Globus pallidus (tissue), 1 donor: ENCODE measurements at places on chromosomes 1 and 21.
A peak's percentile ranks its signal among the peaks of the same experiment; 100 is the strongest.

DNA sequence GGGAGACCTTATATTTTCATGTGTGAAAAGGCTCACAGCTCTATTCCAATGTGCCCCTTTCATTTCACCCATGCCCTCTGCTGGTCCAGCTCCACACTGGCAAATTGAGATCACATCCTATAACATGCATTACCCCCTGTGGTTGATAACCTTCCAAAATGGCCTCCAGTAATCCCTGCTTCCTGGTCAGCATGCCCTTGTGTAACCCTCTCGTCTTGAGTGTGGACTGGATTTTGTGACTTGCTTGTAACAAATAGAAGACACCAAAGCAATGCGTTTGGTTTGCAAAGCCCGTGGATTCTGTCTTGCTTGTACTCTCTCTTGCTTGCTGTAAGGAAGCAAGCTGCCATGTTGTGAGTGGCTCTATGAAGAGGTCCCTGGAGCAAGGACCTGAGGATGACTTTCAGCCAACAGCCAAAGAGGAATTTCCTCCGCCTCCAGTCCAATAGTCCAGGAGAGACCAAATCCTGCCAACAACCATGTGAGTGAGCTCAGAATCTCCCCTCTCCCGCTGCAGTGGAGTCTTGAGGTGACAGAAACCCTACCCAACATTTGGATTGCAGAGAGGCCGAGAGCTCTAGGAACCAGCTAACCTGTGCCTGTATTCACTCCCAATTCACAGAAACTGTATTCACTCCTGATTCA is 17.4 kb downstream of the KCNA10 start:
- DNase-seq = no peak

GRCh38 chr1:37673920-37674319 is 18.4 kb upstream of the CDCA8 start:
- DNase-seq = no peak

DNA sequence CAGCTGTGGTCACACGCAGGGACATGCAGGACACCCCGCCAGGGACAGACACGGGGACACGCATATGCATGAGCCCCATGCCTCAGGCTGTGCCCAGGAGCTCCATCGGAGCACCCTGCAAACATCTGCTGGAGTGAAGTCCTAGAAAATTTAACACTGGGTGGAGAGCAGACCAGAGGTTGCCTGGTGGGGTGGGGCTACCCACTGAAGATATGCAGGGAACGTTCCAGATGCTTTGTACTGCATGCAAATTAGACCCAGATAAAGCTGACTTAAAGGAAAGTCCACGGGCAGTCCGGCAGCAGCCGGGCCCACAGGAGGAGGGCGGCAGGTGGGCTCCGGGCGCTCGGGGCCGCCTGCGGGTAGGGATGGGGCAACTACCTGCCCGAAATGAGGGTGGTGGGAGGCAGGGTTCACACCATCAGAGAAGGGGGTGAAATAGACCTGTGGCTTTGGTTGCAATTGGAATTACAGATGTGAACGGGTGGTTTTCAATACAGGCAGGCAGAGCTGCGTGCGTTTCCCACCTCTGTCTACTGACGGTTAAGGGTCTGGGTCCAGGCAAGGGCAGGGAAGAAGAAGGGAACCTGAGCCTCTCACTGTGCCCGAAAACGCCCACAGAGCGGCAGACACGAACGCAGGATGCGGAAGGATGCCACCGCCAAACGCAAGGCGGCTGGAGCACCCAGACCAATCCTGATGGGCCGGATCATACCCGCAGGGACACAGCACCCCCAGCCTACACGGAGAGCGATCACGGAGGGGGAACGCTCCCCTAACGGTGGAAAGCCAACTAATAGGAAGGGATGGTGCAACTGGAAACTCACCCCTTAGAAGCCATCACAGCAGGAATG is 21.0 kb downstream of the CFAP74 start:
- no peak for DNase-seq

DNA sequence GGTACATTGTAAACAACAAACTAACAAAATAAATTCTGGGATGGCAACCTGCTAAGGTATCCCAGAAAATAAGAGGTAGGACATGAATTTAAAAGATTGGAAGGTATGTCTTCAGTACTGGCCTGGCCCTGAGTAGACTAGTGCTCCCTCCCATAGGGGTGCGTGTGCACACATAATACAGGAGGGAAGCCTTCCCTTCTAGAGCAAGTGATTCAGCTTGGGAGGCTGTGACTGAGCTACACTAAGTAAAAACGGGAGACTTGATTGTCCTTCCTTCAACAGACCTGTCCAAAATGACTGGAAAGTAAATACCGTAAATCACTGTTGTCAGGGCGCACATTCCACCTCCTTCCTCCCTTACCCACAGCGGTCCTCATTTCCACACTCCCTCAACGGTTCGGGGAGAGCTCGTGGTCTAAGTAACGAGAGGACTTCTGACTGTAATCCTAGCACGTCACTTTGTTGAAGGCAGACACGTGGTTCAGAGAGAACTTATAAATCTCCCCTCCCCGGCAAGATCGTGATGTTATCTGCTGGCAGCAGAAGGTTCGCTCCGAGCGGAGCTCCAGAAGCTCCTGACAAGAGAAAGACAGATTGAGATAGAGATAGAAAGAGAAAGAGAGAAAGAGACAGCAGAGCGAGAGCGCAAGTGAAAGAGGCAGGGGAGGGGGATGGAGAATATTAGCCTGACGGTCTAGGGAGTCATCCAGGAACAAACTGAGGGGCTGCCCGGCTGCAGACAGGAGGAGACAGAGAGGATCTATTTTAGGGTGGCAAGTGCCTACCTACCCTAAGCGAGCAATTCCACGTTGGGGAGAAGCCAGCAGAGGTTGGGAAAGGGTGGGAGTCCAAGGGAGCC is at the start of gene TGFB2:
Gene TGFB2 (plus strand): TSS at position 523 of the 859 bp plus-strand sequence. CDS start 1,366 bp downstream, outside the sequence.
- DNase-seq = peak; percentile 56

- no peak for DNase-seq
Measured at GRCh38 chr1:163826500-163826899, 504.7 kb downstream of the NUF2 start.

- peak; percentile 43 for DNase-seq
Measured at GRCh38 chr1:27097484-27097917, 57.4 kb downstream of the SLC9A1 start.

- peak; percentile 16 for DNase-seq
Measured at GRCh38 chr1:161718559-161719324, 2.6 kb upstream of the FCRLB start.

GRCh38 chr1:223199094-223199647 is 56.1 kb upstream of the TLR5 start:
- no peak for DNase-seq

- no peak for DNase-seq
Measured at GRCh38 chr1:41533016-41533730, 48.7 kb upstream of the EDN2 start.

DNA sequence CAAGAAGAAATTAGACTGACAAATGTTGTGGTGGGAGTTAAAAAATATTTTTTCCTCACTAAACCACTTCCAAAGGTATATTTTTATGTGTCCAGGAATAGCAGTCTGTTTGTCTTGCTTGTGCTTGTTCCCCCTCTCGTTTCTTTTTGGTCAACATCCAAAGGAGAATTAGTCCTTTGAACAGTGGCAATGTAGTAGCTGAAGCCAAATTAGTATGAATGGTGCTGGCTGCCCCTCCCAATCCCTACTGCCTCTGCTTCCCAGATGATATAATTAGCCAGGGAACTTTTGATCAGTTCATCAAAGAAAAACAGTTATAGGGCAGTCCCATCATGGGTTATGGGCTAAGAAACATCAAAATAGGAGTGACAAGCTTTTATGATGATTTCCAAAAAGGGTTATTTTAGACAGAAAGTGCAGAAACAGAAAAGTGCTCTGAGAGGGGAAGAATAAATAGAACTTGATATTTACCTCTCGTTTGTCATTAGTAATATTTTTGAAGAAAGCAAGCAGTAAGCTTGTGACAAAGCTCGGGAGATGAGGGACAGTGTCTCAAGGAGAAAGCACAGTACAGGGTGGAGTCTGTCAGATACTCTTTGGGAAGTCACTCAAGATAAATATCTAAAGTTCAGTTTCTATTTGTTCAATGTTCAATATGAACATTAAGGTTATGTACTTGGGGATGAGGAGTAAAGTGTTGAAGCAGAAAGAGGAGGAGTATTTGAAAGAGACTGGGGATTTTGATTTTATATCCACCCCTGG is 239.1 kb downstream of the HLX start:
- DNase-seq = no peak

DNA sequence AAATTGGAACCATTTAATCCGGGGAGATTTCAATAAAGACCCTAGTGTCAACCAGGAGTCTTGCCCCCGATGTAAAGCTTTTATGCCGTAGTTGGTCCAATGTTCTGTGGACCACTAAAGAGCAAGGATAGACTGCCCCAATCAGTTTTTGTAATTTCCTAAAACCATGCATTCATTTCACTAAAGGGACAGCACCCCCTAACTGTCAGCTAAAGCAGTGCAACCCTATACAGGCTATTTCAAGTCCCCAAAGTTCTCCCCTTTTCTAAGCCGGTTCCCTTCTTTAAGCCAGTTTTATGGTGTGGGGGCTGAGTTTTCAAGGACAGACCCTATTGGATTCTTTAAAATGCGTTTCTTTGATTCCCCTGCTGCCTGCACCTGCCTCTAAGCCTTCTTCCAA is 12.7 kb upstream of the PDPN start:
- DNase-seq = no peak

DNA sequence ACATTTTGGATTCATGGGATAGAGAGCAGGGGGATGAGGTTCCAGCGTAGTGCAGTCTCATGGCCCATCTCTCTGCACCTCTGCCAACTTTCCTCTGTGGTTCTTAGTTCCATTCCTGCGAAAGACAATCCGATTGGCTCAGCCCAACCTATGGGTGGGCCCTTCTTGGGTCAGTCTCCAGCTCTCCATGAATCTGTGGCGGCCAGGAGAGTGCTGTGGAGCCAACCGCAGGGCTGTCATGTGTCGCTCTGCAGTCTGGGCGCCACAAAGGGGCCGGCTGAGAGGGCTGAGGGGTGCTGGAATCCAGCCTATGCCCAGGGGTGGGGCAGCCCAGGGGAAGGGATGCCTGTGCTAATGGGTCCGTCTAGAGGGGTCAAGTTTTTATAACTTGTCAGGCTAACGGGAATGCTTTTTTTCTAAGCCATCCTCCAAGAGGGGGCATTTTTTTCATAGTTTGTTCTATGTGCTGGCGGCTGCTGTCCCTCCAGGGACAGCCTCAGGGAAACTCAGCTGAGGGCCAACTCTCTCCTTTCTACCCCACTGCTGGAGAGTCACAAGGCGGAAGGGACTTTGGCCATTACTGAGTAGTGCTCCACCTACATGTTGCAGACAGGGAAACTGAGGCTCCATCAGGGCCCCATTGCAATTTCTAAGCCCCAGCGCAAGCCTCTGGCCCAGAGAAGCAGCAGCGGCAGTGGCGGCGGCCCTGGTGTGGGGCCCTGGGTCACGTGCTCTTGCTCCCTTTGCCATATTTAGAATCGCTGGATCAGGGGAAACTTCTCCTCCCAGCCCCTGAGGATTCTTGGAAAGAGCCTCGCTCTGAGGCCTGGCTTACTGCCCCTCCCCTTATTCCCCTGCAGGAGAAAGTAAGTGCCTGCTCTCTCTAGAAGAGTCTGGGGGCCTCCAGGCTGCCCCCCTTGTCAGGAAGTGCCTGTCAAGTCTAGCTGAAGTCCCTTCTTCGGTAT is 23.4 kb downstream of the KCNQ4 start:
- DNase-seq = no peak

- no peak for DNase-seq
Measured at GRCh38 chr1:235423214-235423652, 56.0 kb downstream of the TBCE start.

GRCh38 chr1:99662539-99663080 is 16.7 kb downstream of the PALMD start:
- DNase-seq = peak; percentile 20

DNA sequence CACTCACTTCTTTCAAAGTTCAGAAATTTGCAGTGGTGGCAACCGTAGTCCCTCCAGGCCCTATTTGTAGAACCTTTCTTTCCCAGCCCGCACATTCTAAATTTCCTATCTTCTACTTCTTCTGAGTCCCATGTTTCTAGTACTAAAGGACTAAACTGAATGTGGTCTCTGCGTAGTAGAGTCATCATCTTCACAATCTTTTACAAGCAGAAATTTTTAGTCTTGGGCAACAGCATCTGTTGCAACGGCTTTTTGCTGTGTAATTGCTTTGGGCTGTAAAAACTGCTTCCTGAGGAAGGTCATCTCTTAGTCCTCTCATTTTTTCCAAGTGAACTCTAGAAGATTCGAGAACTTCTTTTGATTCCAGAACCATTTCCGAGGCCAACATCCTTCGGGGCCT is 23.9 kb downstream of the VAV3 start:
- no peak for DNase-seq

GRCh38 chr1:160726498-160727315 is 12.3 kb upstream of the SLAMF7 start:
- DNase-seq = peak; percentile 66

GRCh38 chr1:237040823-237041222 is 1.2 kb upstream of the RYR2 start:
- no peak for DNase-seq

GRCh38 chr1:24641646-24642151 is 1.4 kb upstream of the SRRM1 start:
- DNase-seq = peak; percentile 22

GRCh38 chr1:69744381-69744780 is 176.7 kb downstream of the LRRC7 start:
- no peak for DNase-seq

GRCh38 chr1:193281894-193282293 is 95.5 kb upstream of the B3GALT2 start:
- DNase-seq = no peak

- DNase-seq = no peak
Measured at GRCh38 chr1:109947582-109948284, 36.8 kb upstream of the AHCYL1 start.

DNA sequence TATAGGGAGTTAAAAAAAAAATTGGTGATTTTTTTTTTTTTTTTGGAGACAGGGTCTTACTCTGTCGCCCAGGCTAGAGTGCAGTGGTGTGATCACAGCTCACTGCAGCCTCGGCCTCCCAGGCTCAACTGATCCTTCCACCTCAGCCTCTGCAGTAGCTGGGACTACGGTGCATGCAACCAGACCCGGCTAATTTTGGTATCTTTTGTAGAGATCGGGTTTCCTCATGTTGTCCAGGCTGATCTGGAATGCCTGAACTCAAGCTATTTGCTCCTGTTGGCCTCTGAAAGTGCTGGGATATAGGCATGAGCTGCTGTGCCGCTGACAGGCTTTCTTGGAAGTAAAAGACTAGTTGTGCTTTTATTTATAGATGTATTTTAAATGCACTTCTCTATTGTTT is 3.0 kb downstream of the CDC42 start:
- DNase-seq = no peak

DNA sequence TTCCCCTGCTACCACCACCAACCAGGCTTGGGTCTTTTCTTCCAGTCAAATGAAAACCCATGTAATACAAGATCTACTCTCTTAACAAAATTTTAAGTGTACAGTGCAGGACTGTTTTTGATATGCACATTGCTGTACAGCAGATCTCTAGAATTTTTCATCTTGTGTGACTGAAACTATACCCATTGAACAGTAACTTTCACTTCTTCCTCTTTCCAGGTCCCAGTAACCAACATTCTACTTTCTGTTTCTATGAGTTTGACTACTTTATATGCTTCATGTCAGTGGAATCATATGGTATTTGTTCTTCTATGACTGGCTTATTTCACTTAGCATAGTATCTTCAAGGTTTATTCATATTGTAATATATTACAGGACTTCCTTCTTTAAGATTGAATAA is 45.3 kb upstream of the PLPPR4 start:
- no peak for DNase-seq
